ENCODE measurements at places on chromosomes 12 and 14.

DNA sequence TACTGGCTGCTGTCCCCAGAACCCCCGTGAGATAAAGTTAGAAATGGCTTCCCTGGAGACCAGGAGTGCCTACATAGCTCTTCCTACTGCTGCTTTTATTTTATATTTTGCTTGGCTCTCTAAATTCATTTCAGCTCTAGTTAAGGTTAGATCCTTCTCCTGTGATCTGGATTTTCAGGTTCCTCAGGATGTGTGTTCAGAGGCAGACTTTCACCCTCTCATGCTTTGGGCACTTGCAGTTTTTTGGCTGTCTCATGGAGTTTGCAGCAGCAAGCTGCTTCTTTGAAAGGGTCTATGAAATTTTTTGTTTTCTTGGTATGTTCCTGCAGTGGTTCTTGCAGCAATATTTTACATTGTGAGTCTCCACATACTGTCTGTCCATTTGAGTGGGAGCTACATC is 93.3 kb downstream of the ATP23 start:
- no peak for DNase-seq

- DNase-seq = no peak
These were observed 99.5 kb downstream of the PRIMA1 start for GRCh38 chr14:93688820-93689219.

GRCh38 chr12:33617218-33617617 is 177.6 kb upstream of the SYT10 start:
- DNase-seq = no peak

DNA sequence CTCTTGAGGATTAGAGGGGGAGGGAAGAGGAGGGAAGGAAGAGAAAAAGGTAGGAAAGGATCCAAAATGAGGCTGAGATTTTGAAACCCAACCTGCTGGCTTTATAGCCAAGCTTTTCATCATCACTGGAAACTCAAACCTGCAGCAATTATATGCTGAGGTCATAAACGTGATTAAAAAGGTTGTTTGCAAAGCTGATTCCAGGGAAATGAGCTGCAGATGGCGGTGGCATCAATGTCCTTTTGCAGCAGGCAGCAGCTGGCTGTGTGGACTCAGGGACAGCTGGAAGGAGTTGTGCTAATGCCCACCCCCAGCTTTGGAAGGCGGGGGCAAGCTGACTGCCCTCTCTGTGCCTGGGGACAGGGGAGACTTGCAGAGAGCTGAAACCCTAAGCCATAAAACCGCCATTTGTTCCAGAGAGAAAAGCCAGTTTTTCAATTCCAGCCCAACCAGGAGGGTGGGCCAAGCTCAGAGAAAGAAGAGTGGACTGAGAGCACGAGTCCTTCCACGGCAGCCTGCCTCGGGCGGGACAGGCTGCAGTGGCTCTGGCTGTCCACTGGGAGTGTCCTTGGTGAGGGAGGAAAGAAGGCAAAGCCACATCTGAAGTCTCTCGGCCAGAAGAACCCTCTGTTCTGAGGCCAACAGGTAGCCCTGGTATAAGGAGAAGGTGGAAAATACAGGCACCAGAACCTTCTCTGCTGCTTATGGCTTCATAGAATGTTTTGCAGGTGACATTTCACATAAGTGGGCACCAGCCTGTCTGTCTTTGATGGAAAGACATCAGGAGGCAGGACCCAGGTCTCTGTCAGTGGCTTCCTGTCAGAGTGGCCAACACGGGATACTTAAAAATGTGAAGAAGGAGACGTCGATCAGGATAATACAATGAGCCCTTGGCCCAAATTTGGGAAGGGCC is 90.7 kb downstream of the SINHCAF start:
- DNase-seq = peak; percentile 68

DNA sequence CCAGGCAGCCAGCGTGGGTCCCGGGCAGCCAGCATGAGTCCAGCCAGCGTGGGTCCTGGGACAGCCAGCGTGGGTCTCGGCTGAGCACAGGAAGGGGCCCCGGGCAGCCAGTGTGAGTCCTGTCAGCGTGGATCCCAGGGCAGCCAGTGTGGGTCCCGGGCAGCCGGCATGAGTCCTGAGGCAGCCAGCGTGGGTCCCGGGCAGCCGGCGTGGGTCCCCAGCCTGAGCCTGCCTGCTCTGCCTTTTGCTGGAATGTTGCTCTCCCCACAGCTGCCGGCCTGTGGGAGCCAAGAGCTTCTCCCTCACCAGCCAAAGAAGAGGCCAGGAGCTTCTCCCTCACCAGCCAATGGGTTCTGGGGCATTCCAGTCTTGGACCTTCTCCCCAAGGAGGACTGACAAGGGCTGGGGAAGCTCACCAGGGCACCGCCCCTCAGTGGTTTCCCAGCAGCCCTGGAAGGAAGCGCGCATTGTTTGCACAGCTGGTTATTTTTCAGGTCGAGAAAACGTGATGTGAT is 15.0 kb upstream of the RFLNA start:
- no peak for DNase-seq
